Endodermal cell (in vitro differentiated cells): ENCODE measurements at places on chromosomes 2 and 18. TPM values are rescaled to one million over a fixed set of nuclear protein-coding genes. Genes with fewer than 3 reads are reported as not detected.

DNA sequence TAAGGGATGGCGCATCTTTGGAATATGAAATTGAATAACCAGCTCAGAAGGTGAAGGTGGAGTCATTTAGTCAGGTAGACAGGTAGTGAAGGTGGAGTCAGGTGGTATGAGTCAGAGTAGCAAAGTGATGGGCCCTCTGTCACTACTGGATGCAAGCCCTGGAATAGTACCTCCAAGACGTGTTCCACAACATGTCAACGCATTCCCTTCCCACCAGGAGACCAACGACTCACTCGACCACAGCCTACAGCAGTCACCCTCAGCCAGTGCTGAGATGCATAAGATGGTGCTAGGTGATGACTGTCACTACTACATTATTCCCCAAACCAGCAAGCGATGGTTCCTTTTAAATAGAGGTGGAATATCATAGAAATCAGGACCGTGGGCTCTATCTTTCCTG is 6.8 kb downstream of the CPLX4 start:
- H3K4me1 ChIP-seq = no peaks in the 10 kb centered on the region
- H3K36me3 ChIP-seq = no peaks in the 10 kb centered on the region
- DNase-seq = peak; percentile 75

DNA sequence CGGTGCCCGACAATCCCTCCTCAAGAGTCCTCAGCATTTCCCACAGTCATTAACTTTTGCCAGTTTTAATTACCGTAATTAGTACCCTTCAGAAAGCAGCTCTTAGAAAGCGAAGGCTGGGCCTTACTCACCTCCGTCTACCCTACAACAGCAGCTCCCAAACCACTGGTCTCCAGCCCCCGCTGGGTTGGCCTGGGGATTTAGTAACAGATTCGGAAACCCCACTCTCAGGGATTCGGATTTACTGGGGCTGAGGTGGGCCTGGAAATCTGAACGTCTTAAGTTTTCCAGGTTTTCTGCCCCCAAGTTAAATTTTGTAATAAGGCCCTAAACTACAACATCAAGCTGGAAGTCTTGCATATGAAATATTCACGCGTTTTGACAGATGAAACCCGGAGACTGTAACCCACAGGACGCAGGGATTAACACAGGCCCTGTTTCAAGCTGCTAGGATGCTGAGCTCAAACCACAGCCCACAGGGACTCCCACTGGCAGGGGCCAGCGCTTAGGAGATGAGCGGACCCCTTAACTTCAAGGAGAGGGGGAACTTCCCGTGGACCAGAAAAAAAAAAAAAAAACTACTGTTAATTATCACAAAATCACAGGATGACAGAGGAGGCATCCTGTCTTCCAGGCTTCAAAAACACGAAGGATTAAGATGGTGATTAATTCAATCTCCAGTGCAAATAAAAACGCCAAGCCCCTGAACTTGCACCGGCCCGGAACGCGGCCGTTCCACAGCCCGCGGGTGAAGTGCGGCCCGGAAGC is 985 bp downstream of the ILKAP start:
- H3K27ac ChIP-seq = no peak overlapping the region
- H3K4me1 ChIP-seq = peaks cover 2% of the 10 kb centered on the region
- no peaks in the 10 kb centered on the region for H3K36me3 ChIP-seq

Gene CARF
- total RNA-seq = 9.3 to 11.6 TPM (median 9.7 TPM) in 3 replicates

Gene TRIM54
- 0.23 to 0.86 TPM (median 0.61 TPM) in 3 replicates for total RNA-seq

Gene ZAP70
- 8.3 to 13.4 TPM (median 9.0 TPM) in 3 replicates for total RNA-seq

Gene C2orf78
- total RNA-seq = not detected in 2 replicates

Gene IL1F10
- total RNA-seq = not detected in 2 replicates

Gene CNTNAP5
- 0.70 and 1.2 TPM in 2 replicates for total RNA-seq

Gene GLB1L
- total RNA-seq = 13.1 to 15.3 TPM (median 13.8 TPM) in 3 replicates
